ENCODE measurements at places on chromosomes 16 and 17. TPM values are rescaled to one million over a fixed set of nuclear protein-coding genes. Genes with fewer than 3 reads are reported as not detected.

Gene TXNDC17
- 76.1 TPM for total RNA-seq

DNA sequence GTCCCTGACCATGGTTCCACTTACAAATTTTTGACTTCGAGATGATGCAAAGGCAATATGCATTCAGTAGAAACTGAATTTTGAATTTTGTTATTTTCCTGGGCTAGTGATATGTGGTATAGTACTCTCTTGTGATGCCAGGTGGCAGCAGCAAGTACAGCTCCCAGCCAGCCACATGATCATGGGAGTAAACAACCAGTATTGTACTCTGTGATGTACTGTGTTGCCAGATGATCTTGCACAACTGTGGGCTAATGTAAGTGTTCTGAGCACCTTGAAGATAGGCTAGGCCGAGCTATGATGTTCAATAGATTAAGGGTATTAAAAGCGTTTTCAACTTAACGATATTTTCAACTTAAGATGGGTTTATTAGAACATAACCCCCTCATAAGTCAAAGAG, 250.8 kb downstream of the STX8 start:
- H3K36me3 ChIP-seq = no peaks in the 10 kb centered on the region
- DNase-seq = no peak
- H3K27me3 ChIP-seq = no peaks in the 10 kb centered on the region
- H3K27ac ChIP-seq = no peak overlapping the region

DNA sequence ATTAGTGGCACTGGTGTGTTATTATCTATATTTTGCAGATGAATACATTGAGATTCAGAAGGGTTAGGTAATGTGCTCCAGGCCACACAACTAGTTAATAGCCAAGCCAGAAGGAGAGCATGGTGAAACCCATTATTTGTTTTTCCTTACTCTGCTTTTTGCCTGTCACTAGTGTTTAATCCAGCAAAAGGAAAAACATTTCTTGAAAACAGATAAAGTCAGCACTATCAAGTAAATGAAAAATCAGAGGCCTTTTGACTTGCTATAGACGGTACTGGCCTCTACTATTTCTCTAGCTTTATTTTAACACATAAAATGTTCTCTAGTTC, 4.8 kb downstream of the PITPNC1 start:
- peaks cover 5% of the 10 kb centered on the region for H3K4me1 ChIP-seq
- DNase-seq = no peak
- no peaks in the 10 kb centered on the region for H3K36me3 ChIP-seq
- no peak overlapping the region for H3K27ac ChIP-seq
- no peaks in the 10 kb centered on the region for H3K27me3 ChIP-seq

- no peak overlapping the region for H3K27ac ChIP-seq
- peaks cover 42% of the 10 kb centered on the region for H3K4me1 ChIP-seq
- H3K4me3 ChIP-seq = no peak overlapping the region
Observed at GRCh38 chr16:85326794-85327181, 214.5 kb upstream of the CIBAR2 start.

DNA sequence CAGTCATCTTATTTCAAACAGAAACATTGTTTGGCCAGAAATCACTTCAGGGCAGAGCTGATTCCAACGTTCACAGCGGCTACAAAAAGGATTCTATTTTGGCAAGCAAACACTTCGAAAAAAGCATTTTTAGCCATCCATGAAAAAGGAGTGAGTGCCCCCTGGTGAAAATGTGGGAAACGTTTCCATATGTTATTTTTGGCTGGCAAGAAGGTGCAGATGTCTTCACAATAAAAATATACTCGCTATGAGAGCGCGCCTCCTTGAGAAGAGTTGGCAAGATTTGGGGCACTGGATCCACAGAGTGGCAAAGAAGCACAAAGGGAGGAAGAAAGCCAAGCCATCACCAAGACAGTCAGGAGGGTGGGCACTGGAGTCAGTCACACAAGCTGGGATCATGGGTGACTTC, 191.1 kb downstream of the CHD9NB start:
- no peak overlapping the region for H3K27ac ChIP-seq
- no peak for DNase-seq
- H3K4me1 ChIP-seq = peaks cover 6% of the 10 kb centered on the region
- peaks cover 5% of the 10 kb centered on the region for H3K27me3 ChIP-seq
- H3K4me3 ChIP-seq = no peak overlapping the region

Data from chondrocyte (in vitro differentiated cells).